Left hindlimb (tissue), 1 donor: ENCODE measurements at places on chromosomes 11 and 22.

GRCh38 chr11:115636753-115637527, 132.7 kb upstream of the CADM1 start:
- DNase-seq: no peak

- no peak for DNase-seq
These were observed 700 bp downstream of the TTC17 start for GRCh38 chr11:43359422-43359818.

- DNase-seq: no peak
These were observed 49.1 kb upstream of the CD5 start for GRCh38 chr11:61053191-61053590.

DNA sequence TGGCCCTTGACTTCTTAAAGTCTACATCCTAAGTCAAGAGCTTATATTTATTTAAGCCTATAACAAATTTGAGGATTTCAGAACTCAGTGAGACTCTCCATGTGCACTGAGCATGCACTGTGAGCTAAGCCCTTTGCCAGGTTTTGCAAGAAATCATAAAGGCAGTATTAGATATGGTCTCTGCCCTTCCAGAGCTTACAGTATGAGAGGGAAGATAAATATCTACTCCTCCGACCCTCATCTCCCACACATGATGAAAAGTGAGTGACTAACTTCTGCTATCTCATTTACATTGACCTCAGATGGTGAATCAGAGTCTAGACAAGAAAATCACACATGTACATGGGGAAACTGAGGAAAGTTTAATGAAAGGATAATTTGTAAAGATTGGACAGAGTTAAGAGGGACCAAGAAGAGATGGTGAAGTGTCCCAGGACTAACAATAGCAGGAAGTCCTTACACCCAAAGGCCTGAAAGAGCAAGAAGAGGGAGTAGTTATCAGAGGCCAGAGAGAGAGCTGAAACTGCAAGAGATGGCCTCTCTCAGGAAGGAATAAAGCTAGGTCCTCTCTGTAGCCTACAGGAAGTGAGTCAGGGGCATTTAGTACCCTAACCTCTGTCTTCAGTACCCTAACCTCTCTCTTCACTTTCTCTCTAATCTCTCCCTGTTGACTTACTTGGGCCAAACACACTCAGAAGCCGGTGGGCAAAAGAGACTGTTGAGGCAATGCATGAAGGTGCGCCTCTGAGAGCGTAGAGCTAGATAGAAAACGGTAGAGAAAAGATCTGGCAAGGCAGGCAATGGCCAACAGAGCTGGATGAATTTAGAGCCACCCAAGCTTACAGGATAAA, 23.0 kb upstream of the BLID start:
- DNase-seq: no peak

- DNase-seq: no peak
These were observed 88.2 kb downstream of the SIK3 start for GRCh38 chr11:117009905-117010605.
